ENCODE measurements at places on chromosomes 3 and 15. TPM values are rescaled to one million over a fixed set of nuclear protein-coding genes. Genes with fewer than 3 reads are reported as not detected.

PPP2R3A gene
- total RNA-seq = 7.0 TPM

KNG1 gene
- not detected for total RNA-seq

DNAJC19 gene
- total RNA-seq = 27.8 TPM

CACNA2D3 gene
- 0.18 TPM for total RNA-seq

ALDH1L1 gene
- under 0.01 TPM for total RNA-seq

CAPN3 gene
- 1.7 TPM for total RNA-seq

MEGF11 gene
- total RNA-seq = not detected

MUC20 gene
- total RNA-seq = 0.74 TPM

VIPR1 gene
- not detected for total RNA-seq

C15orf39 gene
- total RNA-seq = 1.6 TPM

EPHA6 gene
- under 0.01 TPM for total RNA-seq

SLC24A1 gene
- 2.4 TPM for total RNA-seq

C3orf33 gene
- 2.4 TPM for total RNA-seq

CLN6 gene
- 5.0 TPM for total RNA-seq

GREM1 gene
- total RNA-seq = 307 TPM

SSUH2 gene
- not detected for total RNA-seq

ACTRT3 gene
- total RNA-seq = 3.7 TPM

PLSCR2 gene
- not detected for total RNA-seq

WDR49 gene
- under 0.01 TPM for total RNA-seq

All from smooth muscle cell of bladder (primary cell).